ENCODE measurements at places on chromosomes 4 and X.

DNA sequence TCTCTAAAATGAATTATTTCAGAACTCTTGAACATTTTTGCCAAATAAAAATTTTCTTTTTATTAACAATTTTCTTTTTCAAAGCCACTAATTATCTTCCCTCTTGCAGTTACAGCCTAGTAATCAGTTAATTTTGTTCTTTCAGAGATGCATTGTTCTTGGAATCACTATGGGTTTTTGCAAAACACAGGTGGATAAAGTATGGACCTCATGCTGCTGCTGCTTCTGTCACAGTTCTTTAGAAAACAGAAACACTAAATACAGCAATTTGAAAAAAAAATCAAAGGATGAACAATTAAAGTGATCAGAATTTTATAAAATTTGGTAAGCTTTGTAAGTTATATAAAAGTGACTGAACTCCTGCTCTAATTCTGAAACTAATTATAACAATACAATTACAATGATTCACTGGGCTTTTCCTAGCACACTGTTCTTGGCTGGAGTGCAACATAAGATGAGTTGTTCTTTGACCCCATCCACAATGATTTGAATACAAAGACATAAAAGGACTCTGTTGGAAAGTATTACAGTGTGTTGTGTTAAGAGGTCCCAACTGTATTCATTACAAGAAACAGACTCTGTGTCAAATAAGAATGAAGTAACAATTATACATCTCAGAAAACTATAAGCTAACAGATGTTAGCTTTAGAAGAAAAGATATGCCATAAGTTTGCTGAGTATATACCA lies 59.4 kb upstream of the GK2 start:
- DNase-seq, result no peak

- no peak for DNase-seq
Measured at GRCh38 chr4:8704632-8705031, 112.1 kb downstream of the CPZ start.

DNA sequence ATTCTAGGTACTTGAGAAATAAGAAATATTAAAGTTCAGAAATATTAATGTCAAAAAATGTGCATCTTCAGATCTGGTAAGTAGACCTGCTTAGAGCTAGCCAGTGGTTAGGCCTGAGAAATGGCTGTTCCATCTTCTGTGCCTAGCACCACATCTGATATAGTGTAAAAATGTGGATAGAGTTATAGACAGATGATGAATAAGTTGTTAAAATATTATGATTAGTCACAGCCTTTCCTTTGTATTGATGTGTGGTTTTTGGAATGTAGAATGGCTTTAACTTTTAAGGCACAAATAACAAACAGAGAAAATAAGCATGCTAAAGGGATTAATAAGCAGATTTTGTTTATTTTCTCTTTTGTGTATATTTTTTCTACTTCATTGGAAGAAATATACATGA lies 133.5 kb upstream of the NUDT6 start:
- no peak for DNase-seq

DNA sequence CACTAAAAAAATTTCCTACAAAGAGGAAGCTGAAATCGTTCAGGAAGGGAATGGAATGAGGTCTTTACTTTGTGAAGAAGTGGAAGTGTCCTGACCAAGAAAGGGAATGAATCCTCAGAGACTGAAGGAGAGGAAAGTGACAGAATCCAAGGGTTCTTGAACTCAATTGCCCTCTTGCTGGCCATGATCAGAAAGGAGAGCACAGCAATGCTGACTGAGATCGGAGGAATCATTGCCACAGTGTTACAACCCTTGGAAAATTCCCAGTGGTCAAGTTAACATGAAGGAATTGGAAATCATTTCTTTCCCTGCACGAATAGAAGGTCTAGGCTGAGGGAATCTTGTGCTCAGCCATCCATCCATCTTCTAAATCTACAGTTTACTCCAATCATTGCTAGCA lies 190.0 kb upstream of the NEIL3 start:
- DNase-seq, result no peak

GRCh38 chr4:165208221-165208652 lies 876 bp downstream of the KLHL2 start:
- DNase-seq, result no peak

GRCh38 chrX:108025954-108026600 lies 18.8 kb upstream of the VSIG1 start:
- peak; percentile 15 for DNase-seq

- no peak for DNase-seq
Measured at GRCh38 chr4:1011666-1012033, 224 bp downstream of the FGFRL1 start.

GRCh38 chr4:176627916-176628315 lies 164.8 kb downstream of the VEGFC start:
- DNase-seq, result no peak

- DNase-seq, result no peak
Measured at GRCh38 chrX:154126101-154126500, 17.9 kb upstream of the OPN1LW start.

- DNase-seq, result no peak
Measured at GRCh38 chr4:26765515-26765914, 95.1 kb upstream of the STIM2 start.

GRCh38 chr4:120685756-120686278 lies 236.7 kb downstream of the PRDM5 start:
- no peak for DNase-seq

DNA sequence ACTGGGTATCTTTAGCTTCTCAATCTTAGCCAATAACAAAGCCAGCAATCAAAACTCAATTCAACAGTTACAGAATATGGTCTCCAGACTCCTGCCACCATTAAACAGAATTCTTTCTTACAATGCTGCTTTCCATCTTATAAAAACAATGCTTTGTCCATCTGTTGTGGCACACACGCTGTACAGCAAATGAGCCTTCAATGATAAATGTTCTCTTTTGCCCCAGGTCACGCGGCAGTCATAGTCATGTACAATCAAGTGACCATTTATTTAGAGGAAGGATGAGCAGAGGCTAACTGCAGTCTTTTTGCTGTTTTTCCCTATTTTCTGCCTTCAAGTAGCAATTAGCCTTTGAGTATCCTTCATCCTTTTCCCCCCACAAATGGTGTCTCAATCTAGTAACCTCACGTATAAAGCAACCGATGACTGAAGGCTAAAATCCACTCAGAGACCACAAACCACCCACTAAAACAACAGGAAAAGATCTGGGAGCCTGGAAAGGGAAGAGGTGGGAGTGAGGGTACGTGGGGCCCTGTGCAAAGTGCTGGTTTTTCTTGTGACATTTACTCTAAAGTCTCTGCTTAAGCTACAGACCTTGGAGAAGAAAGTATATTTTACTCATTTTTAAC lies 24.4 kb downstream of the TRIM2 start:
- no peak for DNase-seq

DNA sequence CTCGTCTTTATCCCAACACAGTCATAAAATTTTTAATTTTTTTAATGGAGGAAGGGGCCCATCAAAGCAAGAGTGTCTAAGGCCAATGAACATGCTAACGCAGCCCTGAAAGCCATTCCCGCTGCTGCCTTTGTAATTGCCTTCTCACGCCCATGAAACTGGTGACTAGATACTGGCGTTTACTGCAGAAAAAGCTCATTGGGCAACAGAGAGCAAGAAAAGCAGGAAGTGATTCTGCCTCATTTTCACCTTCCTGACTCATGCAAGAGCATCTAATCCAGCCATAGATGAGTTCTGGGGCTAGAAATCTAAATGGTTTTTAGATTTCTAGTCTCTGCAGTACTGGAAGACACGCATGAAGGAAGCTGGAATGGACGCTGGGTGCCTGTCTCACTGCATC lies 72.5 kb downstream of the ANXA3 start:
- no peak for DNase-seq
